ENCODE measurements at places on chromosomes 11 and 22.

- no peak for DNase-seq
Measured at GRCh38 chr11:92558323-92558722, 333.7 kb downstream of the FAT3 start.

GRCh38 chr22:43482318-43482625 lies 70.5 kb downstream of the MPPED1 start:
- DNase-seq: no peak

GRCh38 chr11:19578871-19579270 lies 133.8 kb upstream of the NAV2 start:
- DNase-seq: no peak

DNA sequence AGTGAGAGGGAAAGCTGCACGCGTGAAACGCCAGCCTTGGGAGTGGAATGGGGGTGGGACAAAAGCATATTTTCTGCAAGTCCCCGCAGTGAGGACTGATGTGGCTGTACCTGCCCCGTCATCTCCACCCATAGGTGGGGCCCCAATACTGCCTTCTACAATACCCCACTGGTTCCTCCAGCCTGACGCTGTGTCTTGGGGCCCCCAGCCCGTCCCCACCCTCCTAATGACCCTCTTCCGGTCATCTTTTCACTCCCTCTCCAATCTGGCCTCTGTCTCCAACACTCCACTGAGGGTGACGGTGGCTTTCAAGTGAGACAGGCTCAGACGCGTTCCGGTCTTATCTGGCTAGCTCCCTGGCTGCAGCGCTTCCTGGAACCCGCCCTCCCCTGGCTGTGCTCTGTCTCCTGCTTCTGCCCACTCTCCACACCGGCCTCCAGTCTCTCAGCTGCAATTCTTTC lies 104.2 kb downstream of the MICAL3 start:
- no peak for DNase-seq

- no peak for DNase-seq
Measured at GRCh38 chr11:73294604-73295003, 13.5 kb upstream of the ARHGEF17 start.

DNA sequence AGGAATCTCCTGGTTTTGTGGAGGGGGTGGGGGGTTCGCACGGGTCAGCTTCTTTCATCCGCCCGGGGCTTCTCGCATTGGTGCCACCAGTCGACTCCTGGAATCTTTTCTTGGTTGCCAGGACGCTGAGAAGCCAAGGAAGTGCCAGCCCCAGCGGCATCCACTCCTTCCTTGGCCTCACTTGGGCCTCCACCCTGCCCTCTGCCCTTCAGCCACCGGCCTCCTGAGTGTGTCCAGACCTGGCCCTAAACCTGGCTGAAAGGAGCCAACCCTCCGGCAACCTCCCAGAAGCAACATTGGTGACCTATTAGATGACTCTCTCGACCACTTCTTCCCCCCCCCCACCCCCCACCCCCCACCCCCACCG lies 518 bp upstream of the GALNT18 start:
- no peak for DNase-seq

- DNase-seq: no peak
Measured at GRCh38 chr11:6497069-6497839, at the start of gene DNHD1. Gene DNHD1, plus strand, starts transcription at chr11:6497280. Its CDS starts 936 bp downstream, at chr11:6498216.

DNA sequence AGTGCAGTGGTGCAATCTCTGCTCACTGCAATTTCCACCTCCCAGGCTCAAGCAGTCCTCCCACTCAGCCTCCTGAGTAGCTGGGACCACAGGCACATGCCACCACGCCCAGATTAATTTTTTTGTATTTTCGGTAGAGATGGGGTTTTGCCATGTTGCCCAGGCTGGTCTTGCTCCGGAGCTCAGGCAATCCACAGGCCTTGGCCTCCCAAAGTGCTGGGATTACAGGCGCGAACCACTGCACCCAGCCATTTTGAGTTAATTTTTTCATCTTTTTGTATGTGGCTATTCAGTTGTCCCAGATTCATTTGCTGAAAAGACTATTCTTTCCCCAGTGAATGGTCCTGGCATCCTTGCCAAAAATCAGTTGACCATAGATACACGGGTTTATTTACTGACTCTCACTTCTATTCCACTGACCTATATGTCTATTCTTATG lies 63.6 kb downstream of the MAPK1 start:
- no peak for DNase-seq

GRCh38 chr11:95242091-95242844 lies 11.3 kb upstream of the SESN3 start:
- DNase-seq: no peak

GRCh38 chr22:33842006-33842354 lies 78.3 kb downstream of the LARGE1 start:
- DNase-seq: no peak

GRCh38 chr11:64718780-64719124 lies 4.2 kb downstream of the NRXN2 start:
- DNase-seq: no peak

DNA sequence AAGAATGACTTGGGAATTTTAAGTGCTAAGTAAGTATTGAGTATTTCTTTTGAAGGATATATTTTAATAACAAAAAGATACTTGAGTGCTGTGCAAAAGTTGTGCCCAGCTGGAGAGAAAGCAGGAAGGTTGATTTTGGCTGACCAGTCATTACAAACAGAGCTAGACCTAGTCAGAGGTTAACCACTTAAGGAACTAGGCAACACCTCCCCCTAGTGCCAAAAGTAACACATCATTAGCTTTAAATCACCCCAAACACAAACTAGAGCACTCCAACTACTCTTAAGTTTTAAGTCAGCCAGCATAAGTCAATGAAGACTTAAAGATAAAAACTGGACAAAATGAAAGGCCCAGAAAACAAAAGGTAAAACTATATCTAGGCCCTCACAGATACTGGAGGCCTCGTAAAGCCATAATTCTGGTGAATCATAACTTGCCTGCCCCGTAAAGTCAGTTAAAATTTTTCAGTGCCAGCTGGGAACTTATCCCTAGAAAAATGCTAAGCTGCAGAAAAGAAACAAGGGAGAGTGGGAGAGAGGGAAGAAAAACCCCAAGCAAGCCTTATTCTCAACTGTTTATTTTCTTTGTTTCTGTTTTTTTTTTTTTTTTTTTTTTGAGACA lies 4.6 kb downstream of the TMEM9B start:
- DNase-seq: no peak

- no peak for DNase-seq
Measured at GRCh38 chr11:97202613-97203292, 812.9 kb downstream of the JRKL start.

DNA sequence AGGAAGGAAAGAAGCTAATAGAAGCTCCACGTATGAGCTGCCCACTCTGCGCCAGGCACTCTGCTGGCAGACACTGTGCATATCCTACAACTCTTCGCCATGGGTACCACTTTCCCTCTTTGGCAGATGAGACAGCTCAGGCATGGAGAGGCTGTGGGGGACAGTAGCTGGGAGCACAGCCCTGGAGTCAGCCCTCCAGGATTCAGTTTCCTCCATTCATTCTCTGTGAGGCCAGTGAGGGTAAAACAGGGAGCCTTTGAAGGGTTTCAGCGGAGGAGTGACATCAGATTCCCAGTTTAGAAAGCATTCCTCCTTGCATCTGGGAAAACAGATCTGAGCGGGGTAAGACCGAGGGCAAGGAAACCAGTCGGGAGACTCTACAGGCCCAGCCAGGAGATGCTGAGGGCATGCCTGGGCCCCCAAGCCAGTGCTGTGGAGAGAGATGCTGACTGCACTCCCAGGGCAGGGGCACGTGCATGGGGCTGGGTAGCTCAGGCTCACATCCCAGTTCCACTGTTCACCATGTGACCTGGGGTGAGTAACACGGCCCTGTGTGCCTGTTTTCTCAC lies 58.3 kb upstream of the EMID1 start:
- DNase-seq: no peak

DNA sequence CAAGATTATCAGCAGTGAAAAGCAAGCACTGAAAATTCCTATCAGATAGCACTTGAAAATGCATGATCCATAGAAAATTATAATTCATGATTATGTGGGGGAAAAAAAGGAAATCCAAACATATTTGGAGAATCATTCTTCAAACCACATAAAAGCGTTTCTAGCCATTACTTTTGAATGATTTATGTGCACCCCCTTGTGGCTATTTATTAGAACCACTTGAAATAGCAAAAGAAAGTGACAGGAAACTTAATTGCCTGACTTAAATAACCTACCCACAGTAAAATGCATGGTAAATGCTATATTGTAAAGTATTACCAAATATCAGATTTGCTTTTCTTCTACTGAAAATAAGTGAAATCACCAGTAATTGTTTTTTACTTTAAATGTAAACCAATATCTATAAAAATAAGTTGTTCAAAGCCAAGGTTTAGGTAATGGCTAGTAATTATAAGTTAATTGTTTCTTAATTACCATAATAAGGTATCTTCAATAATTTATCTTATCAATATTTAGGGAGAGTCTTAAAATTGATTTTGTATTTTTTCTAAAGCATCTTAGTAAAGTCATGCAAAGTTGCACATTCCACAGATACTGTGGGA lies 168.5 kb downstream of the ARHGAP42 start:
- no peak for DNase-seq

GRCh38 chr11:94770563-94771120 lies 2.5 kb downstream of the AMOTL1 start:
- DNase-seq: no peak

- no peak for DNase-seq
Measured at GRCh38 chr11:69261116-69261515, 32.8 kb upstream of the MYEOV start.

GRCh38 chr11:41394521-41395195 lies 64.8 kb downstream of the LRRC4C start:
- no peak for DNase-seq

- DNase-seq: no peak
Measured at GRCh38 chr11:133058501-133058900, 473.8 kb downstream of the OPCML start.

DNA sequence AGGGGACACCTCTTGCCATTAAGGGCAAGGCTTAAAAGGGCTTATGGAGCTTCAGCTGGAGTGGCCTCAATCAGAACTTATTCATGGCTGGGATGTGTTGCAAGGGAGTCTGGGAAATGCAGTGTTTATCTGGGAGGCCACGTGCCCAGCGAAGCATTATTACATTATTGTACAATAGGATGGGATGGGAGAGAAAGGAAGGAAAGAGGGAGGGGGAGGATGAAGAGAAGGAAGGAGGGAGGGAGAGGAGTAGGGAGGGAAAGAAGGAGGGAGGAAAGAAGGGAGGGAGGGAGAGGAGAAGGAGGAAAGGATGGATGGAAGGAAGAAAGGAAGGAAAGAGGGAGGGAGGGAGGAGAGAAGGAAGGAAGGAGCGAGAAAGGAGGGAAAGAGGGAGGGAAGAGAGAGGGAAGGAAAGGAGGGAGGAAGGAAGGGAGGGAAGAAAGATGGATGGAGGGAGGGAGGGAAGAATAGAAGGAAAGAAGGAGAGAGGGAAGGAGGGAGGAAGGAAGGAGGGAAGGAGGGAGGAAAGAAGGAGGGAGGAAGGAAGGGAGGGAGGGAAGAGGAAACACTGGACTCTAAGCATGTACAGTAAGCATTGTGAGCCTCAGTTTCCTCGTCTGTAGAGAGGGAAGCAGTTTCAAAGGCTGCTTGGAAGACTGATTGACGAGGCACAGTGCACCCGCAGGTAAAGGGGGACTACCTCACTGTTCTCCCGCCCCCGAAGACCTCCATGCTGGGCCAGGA lies 62.2 kb downstream of the MYEOV start:
- DNase-seq: no peak

- no peak for DNase-seq
Measured at GRCh38 chr11:134576721-134577171, 164.7 kb upstream of the B3GAT1 start.

GRCh38 chr11:94845622-94846021 lies 77.5 kb downstream of the AMOTL1 start:
- no peak for DNase-seq

DNA sequence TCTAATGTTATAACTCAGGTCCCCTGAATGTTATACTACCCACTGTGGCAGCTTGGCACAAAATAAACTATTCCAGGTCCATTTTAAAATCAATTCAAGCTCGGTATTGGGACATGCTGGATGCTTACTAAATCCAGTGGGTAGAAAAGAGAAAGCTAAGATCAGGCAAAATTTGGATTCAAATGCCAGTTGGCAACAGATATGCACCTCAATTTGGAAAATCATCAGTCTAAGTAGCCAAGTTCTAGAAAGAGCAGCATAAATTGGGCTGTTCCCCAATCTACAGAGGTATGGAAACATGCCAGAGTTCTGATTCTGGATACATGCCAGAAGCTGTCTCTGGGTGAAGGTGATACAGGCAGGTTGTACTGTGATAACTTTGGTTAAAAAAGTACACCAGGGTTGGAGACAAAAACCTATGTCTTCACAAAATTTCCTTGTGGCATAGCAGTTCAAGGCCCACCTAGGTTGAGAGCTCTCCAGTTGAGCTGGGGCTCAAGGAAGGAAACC lies 427.8 kb downstream of the LRRC4C start:
- DNase-seq: no peak

- DNase-seq: no peak
Measured at GRCh38 chr22:47274196-47274595, 511.7 kb downstream of the TBC1D22A start.

GRCh38 chr11:114141863-114142580 lies 82.5 kb downstream of the ZBTB16 start:
- no peak for DNase-seq

DNA sequence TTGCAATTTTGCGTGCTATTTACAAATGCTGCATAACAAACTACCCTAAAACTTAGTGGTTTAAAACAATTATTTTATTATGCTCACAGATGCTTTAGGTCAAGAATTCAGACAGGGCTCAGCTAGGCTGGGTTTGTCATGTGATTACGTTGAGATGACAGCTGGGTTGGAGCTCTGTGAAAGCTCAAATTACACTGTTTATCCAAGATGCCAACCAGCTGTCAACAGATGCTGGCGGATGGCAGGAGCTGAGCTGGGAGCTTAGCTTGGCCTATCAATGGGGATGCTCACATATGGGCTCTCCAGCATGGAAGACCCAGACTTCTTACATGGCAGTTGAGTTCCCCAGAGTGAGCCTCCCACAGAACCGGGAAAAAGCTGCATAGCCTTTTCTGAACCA lies 62.7 kb downstream of the STK33 start:
- DNase-seq: no peak

DNA sequence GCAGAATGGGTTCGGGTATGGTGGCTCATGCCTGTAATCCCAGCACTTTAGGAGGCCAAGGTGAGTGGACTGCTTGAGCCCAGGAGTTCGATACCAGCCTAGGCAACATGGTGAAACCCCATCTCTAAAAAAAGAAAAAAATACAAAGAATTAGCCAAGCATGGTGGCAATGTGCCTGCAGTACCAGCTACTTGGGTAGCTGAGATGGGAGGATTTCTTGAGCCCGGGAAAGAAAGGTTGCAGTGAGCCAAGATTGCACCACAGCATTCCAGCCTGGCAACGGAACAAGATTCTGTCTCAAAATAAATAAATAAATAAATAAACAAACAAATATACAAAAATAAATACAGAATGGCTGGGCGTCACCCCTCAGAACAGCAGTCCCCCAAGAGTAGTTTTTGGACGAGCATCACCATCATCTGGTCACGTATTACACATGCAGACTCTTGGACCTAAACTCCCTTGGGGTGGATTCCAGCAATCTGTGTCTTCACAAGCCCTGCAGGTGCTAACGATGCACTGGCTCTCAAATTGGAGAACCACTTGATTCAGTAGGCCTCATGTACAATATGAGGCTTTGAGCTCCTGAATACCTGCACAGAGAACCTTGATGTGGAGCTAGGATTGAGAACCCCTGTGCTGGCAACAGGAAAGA lies 33.5 kb downstream of the CLMP start:
- DNase-seq: no peak

GRCh38 chr11:133692126-133692934 lies 153.0 kb downstream of the SPATA19 start:
- DNase-seq: no peak

All from activated CD4-positive, alpha-beta T cell treated with anti-CD3 and anti-CD28 coated beads, Interleukin-2, amount 50 U/mL, for 48 hours (primary cell).